ENCODE measurements at places on chromosomes 3 and 15. TPM values are rescaled to one million over a fixed set of nuclear protein-coding genes. Genes with fewer than 3 reads are reported as not detected.

GOLGA8M gene
- 0.07 TPM for total RNA-seq

IQCF5 gene
- not detected for total RNA-seq

GRK7 gene
- total RNA-seq = 0.02 TPM

SLC2A2 gene
- total RNA-seq = not detected

SLC22A13 gene
- total RNA-seq = not detected

LRRIQ4 gene
- not detected for total RNA-seq

GP9 gene
- not detected for total RNA-seq

CCR1 gene
- not detected for total RNA-seq

NPAP1 gene
- not detected for total RNA-seq

SKOR1 gene
- total RNA-seq = not detected

Measured in A549 treated with AZD2906 at 1 μM for 4 hours (cell line).